ENCODE measurements at places on chromosomes 12 and 14. TPM values are rescaled to one million over a fixed set of nuclear protein-coding genes. Genes with fewer than 3 reads are reported as not detected.

Gene MYH6
- total RNA-seq, result not detected

Gene TAS2R10
- total RNA-seq, result not detected

Gene PROX2
- total RNA-seq, result not detected

Gene INHBC
- total RNA-seq, result not detected

Gene KRT6C
- total RNA-seq, result not detected

Gene PPP1CC
- 130 TPM for total RNA-seq

Gene MYO1H
- total RNA-seq, result not detected

Gene AMDHD1
- total RNA-seq, result 0.63 TPM

Gene GYS2
- total RNA-seq, result not detected

Gene NPAS3
- total RNA-seq, result 0.36 TPM

Gene CFAP73
- total RNA-seq, result not detected

Gene NR1H4
- not detected for total RNA-seq

Gene OTUB2
- total RNA-seq, result 2.5 TPM

Gene ADGRD1
- 22.3 TPM for total RNA-seq

Gene CD163
- total RNA-seq, result not detected

Gene FOXN4
- not detected for total RNA-seq

Gene CCDC175
- total RNA-seq, result not detected

Gene KRT75
- total RNA-seq, result not detected

Gene C1RL
- total RNA-seq, result 39.2 TPM

Gene GPR84
- total RNA-seq, result not detected

Gene PARP2
- 19.9 TPM for total RNA-seq

Gene CLEC4D
- total RNA-seq, result not detected

Gene NUAK1
- total RNA-seq, result 3.0 TPM

Gene REM2
- total RNA-seq, result not detected

Gene POLE
- 37.4 TPM for total RNA-seq

Gene SETD1B
- 6.1 TPM for total RNA-seq

Gene KRT2
- total RNA-seq, result not detected

Gene ADAM20
- total RNA-seq, result 1.3 TPM

Gene PLCZ1
- 0.18 TPM for total RNA-seq

Gene PELI2
- 14.0 TPM for total RNA-seq

Gene SMOC1
- total RNA-seq, result 0.25 TPM

Gene ANKRD33
- not detected for total RNA-seq

Gene COX8C
- total RNA-seq, result not detected

Gene KCNJ8
- total RNA-seq, result 2.1 TPM

Gene C12orf56
- total RNA-seq, result not detected

Gene CCDC196
- not detected for total RNA-seq

Gene MLF2
- total RNA-seq, result 104 TPM
